GM12865 (cell line): ENCODE measurements at places on chromosomes 11 and 22.

GRCh38 chr22:38460426-38460840 lies 5.4 kb upstream of the KCNJ4 start:
- no peak for DNase-seq

GRCh38 chr11:74696939-74697675 lies 34.1 kb downstream of the CHRDL2 start:
- peak; percentile 51 for DNase-seq

DNA sequence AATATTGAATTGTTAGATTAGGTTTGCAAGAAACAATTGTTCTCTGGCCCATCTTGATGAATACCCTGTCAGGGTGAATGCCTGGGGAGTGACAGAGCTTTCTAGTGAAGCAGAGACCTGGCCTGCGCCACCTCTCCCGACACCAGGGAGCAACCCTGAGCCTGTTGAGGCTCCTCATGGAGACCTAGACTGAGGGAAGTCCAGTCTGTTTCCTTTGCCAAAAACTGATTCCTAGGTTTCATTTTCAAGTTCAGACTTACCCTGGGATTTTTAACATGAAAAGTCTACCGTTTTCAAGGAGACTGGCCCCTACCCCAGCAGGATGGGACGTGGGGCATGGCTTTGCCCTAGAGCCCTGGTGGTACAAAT lies 173.7 kb upstream of the SORL1-AS1 start:
- no peak for DNase-seq

DNA sequence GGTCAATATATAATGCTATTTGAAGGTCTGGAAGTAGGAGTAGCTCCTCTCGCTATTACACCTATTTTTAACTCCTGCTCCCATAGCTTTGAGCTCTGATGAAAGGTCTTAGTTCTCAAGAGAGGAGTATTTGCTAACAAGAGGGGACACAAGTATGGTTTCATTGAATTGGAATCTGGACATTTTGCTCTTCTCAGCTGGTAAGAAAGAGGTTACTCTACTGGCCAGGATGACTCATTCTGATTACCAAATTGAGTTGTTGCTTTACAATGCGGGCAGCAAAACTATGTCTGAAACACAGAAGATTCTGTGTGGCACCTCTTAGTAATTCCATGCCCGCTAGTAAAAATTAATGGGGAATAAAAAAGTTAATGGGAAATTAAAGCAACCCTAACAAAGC lies 63.6 kb upstream of the EP300 start:
- DNase-seq: peak; percentile 18

DNA sequence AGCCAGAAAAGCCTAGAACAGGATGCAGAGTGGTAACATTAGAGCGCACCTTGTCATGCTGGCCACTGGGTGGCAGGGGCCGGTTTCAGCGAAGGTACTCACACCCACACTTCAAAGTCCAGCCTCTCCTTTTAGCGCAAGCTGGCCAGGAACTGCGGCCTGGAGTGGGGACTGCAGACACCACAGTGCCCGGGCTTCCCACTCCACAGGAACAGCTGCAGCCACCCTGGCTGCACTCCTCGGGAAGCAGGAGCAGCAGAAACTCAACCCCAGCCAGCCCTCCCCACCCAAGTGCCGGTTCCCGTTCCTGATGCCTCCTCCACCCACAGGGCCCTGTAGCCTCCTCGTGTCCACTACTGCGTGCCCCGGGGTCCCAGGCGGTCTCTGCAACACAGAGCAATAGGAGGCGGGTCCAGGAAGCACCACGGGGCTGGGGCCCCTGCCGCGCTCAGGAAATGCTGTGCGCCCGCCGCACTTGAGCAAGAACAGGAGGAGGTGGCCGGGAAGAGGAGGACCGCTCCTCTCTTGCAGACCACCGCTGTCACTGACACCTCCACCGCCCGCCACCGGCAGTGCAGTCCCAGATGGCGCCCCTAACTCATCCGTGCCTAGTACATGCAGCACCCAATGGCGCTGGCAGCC lies 2.2 kb downstream of the RFPL2 start:
- peak; percentile 35 for DNase-seq

GRCh38 chr11:45243967-45244366 lies 42.2 kb downstream of the SYT13 start:
- no peak for DNase-seq

GRCh38 chr22:24414984-24415945 lies 12.1 kb upstream of the ADORA2A start:
- DNase-seq: no peak

DNA sequence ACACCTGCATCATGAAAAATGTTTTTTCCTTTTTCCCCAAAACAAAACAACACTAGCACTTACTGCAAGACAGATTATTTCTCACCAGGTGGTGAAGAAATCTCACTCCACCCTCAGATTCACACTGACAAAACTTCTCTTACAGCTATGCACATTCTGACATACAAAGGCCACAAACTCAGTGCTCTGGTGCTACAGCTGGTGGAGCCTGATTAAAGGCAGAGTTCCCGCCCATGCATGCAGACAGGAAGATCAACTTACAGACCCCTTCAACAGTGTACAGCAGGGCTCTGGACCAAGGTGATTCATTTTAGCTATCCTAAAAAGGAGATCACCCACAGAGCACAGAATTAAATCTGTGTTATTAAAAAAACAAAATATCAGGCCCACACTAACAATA lies 112.6 kb downstream of the CADM1 start:
- no peak for DNase-seq

DNA sequence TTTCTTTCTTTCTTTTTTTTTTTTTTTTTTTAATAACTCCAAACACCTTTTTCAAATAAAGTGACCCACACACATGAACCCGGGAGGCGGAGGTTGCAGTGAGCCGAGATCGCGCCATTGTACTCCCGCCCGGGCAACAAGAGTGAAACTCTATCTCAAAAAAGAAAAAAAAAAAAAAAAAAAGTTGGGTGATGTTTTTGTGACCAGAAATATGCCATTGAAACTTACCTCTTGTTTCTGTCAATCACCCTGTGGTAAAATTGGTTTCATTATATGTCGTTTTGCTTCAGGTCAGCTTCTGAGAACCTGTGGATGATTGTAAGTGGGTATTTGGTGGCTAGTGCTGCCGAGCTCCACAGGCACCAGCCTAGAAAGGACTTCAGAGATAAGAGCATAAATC lies 238.8 kb downstream of the TBC1D22A start:
- DNase-seq: peak; percentile 83

DNA sequence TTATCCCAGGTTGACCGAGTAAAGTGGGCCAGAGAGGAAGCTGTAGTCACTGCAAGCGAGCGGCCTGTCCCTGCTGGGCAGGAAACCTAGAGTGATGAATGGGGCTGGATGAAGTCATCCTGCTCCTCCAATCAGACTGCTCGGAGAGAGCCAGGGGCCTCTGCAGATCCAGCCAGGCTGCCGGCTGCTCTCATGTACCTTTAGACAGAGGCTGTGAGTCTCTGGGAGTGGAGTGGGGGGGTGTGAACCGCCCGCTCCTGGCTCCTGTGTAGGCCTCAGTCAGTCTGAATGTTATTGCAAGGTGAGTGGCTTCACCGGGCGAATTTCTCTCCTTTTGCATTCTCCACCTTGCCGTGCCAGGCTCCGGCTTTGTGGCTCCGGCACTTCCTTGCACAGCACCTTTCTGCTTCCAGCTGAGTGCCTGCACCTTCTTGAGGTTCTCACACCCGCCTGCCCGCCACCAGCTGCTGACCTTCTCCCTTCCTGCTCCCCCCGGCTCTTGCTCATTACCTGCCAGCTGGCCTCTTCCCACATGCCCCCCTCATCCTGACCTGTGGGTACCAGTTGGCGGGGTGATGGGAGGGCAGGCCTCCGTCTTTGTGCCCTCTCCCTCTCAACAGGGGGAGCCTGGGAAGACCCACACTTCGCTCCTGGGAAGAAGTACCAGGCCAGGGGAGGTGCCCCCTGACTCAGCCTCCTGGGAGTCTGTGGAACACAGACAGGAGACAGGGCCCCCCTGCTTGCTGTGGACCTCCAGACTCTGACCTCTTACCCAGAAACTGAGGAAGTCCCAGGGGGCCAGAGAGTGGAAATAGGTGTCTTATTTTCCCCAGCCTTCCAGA lies 79.9 kb downstream of the GRAMD1B start:
- DNase-seq: no peak

DNA sequence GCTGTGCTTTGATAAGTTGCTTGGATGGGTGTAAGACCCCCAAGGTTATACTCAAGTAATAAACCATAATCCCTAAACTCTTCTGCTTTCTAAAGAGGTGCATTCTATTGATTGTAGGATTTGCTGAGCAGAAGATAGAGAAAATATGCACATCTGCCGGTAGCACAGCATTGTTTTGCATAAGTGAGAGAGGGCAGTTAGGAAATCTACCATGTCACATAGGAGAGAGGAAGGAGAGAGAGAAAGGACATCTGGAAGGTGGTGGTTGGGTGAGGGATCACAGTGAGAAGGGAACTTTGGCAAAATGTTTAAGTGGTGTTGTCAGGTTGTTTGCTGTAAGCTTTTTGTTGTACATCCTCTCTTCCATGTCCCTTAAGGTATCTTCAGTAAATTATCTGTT lies 73.6 kb upstream of the BDNF start:
- no peak for DNase-seq

DNA sequence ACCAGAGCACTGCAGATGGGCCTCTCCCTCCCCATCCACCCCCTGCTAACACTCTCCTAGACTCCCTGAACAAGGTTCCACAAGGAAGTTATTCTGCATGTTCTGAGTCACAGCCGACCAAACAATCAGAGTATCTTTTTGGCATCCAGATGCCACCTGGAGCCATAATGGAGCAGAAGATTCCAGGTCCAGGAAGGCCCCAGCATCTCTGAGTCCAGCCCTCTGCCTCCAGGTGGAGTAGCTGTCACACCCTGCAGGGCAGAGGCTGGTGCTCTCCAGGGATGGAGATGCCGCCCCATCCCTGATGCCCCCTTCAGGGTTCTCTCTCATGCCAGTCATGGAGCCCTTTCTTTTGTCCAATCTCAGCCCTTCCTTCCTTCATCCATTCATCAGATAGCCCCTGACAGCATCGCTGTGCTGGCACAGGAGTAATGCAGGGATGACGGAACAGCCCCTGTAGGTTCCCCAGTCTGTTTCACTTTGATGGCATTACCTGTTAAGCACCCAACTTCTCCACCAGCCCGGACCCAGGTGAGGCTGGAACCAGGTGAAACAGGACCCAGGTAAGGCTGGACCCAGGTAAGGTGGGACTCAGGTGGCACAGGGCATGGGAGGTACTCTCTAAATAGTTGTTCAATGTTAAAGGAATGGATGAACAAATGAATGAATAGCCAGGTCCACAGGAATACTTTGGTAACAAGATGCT lies 20.1 kb upstream of the TSKU start:
- DNase-seq: no peak

DNA sequence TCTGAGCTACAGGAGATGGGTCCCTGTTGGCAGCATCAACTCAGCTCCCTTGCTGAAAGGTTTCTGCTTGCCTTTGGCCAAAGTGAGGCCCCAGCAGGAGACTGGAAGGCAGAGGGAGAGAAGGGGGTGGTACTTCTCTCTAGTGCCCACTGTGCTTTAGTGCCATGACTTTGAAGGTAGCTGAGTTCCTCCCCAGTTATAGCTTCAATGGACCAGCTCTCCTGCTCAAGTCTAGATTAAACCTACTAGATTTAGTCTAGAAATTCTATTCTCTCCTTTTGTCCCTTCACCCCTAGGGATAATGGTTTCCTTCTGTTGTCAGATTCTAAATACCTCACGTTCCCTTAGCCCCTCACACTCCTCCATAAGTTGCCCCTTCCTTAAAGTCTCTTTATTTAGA lies 119.2 kb downstream of the TIMP3 start:
- DNase-seq: no peak

DNA sequence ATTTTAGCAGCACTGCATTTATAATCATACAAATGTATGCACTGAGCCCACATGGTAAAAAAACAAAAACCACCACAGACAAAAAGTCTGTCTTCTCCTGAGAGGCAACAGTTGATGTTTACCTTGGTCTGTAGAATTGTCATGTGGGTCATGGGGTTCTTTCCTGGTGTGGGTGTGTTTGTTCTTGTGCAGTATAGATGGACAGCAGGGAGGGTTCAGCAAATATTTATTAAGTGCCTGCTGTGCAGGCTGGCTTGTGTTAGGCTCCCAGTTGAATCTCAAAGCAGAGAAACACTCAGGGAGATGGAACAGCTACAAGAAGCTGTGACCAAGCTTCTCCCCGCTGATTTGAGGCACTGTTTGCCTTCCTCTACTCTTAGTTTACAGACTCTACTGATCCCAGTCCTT lies 82.2 kb downstream of the PISD start:
- no peak for DNase-seq

GRCh38 chr11:116339306-116340098 lies 433.3 kb downstream of the BUD13 start:
- no peak for DNase-seq

GRCh38 chr11:121930004-121930965 lies 185.7 kb downstream of the BLID start:
- peak; percentile 11 for DNase-seq

DNA sequence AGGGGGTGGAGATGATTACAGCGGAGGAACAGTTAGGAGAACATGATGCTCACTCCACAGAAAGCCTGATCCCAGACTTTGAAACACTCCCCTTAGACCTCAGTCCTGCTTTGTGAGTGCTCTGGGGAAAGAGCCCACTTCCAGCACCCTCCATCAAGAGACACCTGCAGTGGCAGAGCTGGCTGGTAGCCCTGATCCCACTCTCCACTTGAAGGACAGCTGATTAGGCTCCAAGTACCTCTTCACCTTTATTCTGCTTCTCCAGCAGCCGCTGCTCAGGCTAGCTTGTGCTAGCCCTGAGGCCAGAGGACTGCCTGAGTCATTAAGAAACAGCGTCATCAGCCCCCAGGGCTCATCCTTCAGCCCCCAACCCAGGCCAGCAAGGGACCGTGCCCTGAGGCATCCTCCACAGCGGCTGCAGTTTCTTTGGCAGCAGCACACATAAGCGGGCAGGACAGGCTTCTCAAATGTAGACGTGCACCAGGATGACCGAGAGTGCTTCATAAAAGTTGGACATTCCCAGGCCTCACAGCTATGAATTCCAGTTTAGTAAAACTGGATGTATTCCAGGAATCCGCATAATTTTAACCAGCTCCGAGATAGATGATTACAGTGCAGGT lies 146.0 kb upstream of the TBCEL start:
- DNase-seq: no peak

GRCh38 chr11:14969901-14970323 lies 2.2 kb downstream of the CALCA start:
- peak; percentile 48 for DNase-seq

- no peak for DNase-seq
These were observed 86.9 kb upstream of the IGLL5 start for GRCh38 chr22:22800716-22801115.

DNA sequence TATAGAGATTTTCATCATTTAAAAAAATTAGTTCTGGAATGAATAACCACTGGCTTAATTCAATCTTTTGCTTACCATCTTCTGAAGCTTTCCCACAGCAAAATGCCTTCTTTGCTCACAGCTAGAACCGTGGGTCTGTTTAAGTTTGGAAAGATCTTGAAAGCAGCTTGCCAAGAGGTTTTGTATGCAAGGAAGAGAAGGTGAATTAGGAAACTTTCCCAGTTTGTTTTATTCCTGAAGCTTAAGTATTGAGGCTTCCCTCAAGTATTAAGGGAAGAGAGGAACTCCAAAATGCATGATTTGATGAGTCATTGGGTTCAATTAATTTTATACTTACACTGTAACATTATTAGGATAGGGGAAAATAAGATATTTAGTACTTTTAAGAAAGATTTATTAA lies 1.9 kb upstream of the ARHGEF12 start:
- DNase-seq: no peak
